ENCODE measurements at places on chromosomes 13 and 19.

DNA sequence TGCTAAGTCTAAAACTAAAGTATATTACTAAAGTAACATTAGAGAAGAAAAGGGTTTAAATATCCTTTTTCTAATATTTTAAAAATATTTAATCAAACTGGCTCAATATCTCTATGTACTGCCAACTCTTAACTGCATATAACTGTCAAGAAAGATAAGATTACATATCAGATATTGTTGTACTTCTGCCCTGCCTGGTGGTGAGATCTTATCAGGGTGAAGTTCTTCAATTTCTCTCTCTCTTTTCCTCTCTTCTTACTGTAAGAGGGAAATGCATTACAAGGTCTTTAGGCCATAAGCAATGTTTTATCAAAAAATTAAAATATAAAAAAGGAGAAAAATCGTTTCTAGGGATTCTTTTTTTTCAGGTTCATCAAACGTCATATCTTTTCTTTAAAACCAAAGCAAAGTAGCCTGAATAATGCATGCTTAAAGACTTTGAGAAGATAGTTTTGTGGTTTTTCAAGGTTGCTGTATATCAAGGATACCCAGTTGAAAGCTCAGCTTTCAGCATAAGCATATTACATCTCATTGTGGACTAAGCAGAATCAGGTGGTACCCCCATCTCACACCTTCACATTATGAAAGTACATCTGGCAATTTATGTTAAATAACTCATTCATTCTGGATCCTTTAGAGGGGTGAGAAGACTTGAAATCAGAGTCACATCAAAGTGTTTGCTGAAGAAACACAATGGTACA lies 1625.7 kb upstream of the SLC10A2 start:
- no peak for DNase-seq

- no peak for DNase-seq
Observed at GRCh38 chr13:83824560-83824959, 57.7 kb downstream of the SLITRK1 start.

GRCh38 chr19:29812080-29812880 lies 489 bp downstream of the CCNE1 start:
- no peak for DNase-seq

DNA sequence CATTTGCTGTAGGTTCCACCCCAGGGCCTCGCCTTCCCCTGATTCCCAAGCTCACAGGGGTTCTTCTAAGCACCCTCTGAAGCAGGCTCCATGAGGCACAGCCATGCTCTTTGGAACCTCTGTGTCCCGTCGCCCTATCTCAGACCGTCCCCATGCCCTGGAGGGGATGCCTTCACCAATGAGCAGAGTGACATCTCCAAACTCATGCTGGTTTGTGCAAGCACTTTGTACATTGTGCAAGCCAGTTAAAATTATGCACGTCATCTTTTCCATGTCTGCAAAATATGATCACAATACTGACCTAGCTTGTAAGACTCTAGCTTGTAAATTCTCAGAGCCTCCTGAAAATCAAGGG lies 46.5 kb upstream of the RAP2A start:
- DNase-seq, result no peak

- DNase-seq, result no peak
Observed at GRCh38 chr13:20980430-20980829, 77.9 kb upstream of the XPO4 start.
